ENCODE measurements at places on chromosomes 7 and 10. TPM values are rescaled to one million over a fixed set of nuclear protein-coding genes. Genes with fewer than 3 reads are reported as not detected.
A peak's percentile ranks its signal among the peaks of the same experiment; 100 is the strongest.

- no peak for DNase-seq
Observed at GRCh38 chr7:139720186-139720585, 57.6 kb downstream of the HIPK2 start.

GRCh38 chr7:121337398-121337797 lies 8.6 kb downstream of the WNT16 start:
- DNase-seq = no peak

The CFAP58 gene
- polyA plus RNA-seq = 0.03 TPM

The DLG5 gene
- 20.9 TPM for polyA plus RNA-seq

DNA sequence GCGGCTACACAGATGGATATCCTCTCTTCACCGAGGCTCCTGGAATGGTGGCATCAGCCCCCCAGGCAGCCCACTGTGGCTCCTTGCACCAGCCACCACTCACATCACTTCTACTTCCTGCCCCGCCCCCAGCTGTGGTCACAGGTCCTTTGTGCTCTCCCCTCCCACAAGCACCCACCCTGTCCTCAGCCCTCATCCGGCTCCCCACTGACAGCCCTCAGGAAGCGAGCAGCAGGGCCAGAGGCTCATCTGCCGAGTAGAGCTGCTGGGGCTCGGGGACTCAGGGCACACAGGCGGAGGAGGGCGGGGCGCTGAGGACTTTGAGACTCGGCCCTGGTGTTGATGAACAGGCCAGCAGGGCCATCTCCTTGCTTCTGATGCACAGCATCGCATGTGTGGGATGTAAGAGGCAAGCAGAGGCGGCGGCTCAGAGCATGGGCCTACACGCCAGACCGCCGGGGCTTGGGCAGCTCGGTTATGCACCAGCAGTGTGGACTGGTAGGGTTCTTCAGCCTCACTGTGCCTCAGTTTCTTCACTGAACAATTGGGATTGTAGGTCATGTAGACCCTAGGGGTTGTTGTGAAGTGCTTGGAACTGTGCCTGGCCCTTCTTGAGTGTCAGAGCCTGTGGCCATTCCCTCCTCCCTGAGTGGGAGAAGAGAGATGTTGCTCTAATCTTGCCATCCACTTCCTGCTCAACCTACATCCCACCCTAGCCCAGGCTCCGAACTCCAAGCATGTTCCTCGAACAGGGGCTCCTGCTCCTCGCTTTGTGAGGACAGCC lies at the start of gene PRF1:
PRF1 (minus strand) TSS at position 77 of the 784 bp plus-strand sequence. CDS start 1,839 bp downstream, outside the sequence.
- peak; percentile 12 for DNase-seq

All from HepG2 (cell line).